ENCODE measurements at places on chromosomes 4 and X. TPM values are rescaled to one million over a fixed set of nuclear protein-coding genes. Genes with fewer than 3 reads are reported as not detected.

The BEND2 gene
- not detected for total RNA-seq

The PNMA6F gene
- not detected for total RNA-seq

The ITGB1BP2 gene
- total RNA-seq, result 0.44 TPM

The MAGEC2 gene
- total RNA-seq, result not detected

The SCML2 gene
- 9.8 TPM for total RNA-seq

The UGT2B17 gene
- total RNA-seq, result not detected

The SCRG1 gene
- total RNA-seq, result not detected

The GPR173 gene
- not detected for total RNA-seq

The MID2 gene
- total RNA-seq, result 8.2 TPM

The MAGEA1 gene
- 0.12 TPM for total RNA-seq

The XG gene
- total RNA-seq, result 0.08 TPM

The TMPRSS11B gene
- total RNA-seq, result not detected

The RNF212 gene
- total RNA-seq, result 2.8 TPM

The ZFYVE28 gene
- total RNA-seq, result 1.8 TPM

The CT83 gene
- total RNA-seq, result not detected

The SPIN4 gene
- total RNA-seq, result 4.0 TPM

The COX7B2 gene
- total RNA-seq, result not detected

The HMX1 gene
- total RNA-seq, result 0.10 TPM

The FGF13 gene
- 0.05 TPM for total RNA-seq

The RENBP gene
- 0.13 TPM for total RNA-seq

All from A549 treated with AZD2906 at 1 μM for 4 hours (cell line).